Eye (tissue), 1 donor: ENCODE measurements at places on chromosomes 6 and 20.

DNA sequence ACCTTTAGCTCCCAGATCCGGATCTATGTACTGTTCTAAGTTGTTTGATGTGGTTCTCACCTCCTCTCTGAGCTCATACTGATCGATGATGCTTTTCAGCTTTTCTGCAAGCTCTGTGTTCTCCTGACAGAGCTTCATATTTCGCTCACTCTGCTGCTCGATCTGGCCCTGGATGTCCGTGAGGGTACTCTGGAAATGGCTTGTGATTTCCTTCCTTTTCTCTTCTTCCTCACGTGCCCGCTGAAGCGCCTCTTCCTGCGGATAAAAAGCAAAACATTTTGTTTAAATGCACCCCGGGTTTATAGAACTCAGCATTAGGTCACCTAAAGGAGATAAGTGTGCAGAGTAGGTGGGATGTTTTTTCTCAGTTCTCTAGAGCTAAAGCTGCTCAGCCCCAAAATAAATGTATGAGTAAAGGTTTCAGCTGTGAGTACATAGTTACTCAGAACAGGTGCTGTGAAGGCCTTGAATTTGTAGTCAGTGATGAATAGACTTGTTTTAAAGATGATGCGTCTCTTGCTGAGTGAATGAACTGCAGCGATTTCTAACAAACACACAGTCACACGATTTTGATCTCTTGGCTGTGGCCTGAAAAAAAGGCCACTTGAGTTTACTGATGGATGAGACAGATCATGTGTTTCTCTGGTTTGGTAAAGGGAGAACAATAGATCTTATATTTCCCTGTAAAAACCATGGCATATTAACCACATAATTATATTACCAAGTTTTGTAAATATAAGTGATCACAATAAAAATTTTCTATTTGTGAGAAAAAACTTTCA, 29.1 kb downstream of the TXLNB start:
- no peak for DNase-seq

DNA sequence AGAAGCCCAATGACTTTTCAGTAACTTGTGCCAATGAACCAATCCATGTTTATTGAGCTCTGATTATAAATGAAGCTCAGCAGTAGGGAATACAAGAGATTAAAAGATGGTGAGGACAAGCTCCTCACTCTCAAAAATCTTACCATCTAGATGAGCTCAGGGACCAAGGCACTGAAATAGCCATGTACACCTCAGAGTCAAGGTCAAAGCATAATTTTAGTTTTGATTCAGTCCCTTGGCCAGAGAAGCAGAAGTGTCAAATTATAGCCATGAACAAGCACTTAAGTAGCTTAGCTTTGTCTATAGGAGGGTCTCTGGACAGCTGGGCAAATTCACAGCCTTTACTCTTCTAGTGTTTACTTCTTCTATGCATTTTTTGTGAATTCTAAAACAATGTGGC, 131.0 kb upstream of the DTNBP1 start:
- no peak for DNase-seq

GRCh38 chr6:46808806-46809205, 15.6 kb downstream of the MEP1A start:
- DNase-seq = no peak

DNA sequence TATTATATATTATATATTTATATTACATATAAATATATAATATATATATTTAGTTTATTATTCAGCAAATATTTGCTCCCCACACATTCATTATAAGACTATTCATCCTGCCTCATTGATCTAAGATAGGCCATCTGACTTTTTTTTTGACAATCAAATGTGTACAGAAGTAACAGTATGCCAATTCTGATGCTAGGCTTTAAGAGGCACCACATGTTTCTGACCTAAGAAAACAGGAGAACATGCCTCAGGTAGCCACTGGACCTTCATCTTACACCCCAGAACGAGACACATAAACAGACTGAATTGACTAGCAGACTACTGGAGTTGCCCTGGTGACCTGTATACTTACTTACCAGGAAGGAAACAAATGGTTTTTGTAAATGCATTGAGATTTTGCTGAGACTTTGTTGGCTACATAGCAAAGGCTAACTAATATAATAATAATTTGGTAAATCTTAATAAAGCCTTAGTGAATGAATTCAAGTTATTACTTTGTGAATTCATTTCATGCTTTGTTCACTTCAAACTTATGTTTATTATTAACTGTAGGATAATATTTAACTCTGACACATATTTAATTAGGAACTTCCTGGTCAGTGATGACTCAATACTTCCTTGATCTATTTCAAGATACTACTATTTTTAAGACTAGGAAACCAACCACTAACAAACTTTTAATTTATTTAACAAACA, 13.4 kb upstream of the MYO6 start:
- no peak for DNase-seq

GRCh38 chr6:5763871-5764270, 242.9 kb downstream of the NRN1 start:
- DNase-seq = no peak

GRCh38 chr20:53668992-53669391, 75.4 kb upstream of the ZNF217 start:
- DNase-seq = no peak

- DNase-seq = no peak
These were observed 54.1 kb downstream of the UBE2V1 start for GRCh38 chr20:50058662-50059402.

GRCh38 chr6:7110092-7110792, 2.5 kb downstream of the RREB1 start:
- peak; percentile 16 for DNase-seq

GRCh38 chr20:12171923-12172524, 254.3 kb downstream of the BTBD3 start:
- no peak for DNase-seq

GRCh38 chr20:61913423-61914225, 152.1 kb downstream of the TAF4 start:
- no peak for DNase-seq

DNA sequence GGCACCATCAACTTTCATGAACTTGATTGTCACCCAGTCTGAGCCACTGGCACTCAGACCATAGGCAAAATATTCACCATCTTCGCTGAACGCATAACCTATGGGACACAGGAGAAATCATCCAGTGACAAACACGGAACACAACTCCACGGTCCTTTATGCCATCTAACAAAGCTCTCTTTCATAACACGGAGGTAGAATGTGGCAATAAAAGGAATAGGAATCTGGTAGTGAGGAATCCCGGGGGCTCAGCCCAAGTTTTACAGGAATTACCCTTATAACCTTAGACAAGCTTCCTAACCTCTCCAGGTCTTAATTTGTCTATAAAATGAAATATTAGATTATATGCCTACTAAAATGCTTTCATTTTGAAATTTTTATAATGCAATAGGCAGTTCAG, 29.4 kb downstream of the PREP start:
- no peak for DNase-seq

DNA sequence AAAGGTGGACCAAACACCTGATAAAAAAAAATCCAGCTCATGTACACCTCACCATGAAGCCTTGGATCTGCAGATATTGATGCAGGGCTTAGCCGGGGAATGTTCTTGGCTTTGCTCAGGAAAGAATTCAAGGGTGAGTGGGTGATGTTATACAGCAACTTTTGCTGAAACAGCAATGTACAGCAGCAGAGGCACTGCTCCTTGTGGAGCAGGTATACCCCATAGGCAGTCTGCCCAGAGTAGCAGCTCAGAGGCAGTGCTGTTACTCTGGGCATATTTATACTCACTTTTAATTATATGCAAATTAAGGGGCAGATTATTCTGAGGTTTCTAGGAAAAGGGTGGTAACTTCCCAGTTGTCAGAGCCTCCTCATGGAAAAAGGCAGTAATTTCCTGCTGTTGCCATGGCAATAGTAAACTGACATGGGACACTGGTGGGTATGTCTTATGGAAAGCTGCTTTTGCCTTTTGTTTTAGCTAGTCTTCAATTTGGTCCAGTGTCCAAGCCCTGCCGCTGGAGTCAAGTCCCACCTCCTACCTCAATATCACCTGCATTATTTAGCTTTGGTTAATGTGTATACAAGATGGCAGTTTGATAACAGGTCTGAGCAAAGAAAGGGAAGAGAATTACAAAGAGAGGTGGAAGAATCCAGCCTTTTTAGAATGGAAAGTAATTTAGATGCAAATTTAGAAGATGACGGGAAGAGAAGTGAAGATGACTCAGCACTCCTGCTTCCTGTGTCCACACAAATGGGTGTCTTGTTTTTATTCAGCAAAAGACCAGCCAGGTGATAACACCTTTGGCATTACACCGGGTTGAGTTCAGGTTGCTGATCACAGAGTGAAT, 110.1 kb upstream of the JAG1 start:
- DNase-seq = no peak
